ENCODE measurements at places on chromosomes 6 and 20.

DNA sequence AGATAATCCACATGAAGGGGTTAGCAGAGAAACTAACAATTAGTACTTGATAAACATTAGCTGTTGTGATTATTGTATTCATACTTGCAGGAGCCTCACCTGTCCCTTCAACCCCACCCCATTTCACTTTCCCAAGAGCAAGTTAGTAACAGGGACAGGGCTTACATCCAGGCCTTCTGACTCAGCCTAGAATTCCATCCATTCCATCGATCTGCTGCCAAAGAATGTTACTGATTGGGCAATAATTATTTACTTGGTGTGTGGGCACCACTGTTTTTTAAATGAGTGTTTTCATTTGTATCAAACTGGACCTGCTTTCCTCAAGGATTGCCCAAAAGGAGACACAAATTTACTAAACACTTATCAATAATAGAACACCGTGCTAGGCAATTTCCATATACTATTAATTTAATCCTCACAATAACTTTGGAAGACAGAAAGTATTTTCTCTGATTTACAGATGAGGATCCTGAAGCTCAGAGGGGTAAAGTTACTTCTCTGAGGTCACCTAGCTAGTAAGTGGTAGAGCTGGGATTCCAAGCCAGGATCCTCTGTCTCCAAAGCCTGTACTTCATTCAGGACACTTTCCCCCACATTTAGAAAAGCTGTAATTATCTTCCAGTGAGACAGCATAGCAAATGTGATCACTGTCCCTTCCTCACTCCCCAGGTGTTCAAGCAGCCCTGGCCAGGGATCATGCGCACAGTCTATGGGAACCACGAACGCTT is 32.8 kb downstream of the GSS start:
- DNase-seq: no peak
- H3K27ac ChIP-seq: no peak overlapping the region
- H3K36me3 ChIP-seq: peaks cover 50% of the 10 kb centered on the region
- peaks cover 41% of the 10 kb centered on the region for H3K4me1 ChIP-seq
- H3K4me3 ChIP-seq: no peak overlapping the region

DNA sequence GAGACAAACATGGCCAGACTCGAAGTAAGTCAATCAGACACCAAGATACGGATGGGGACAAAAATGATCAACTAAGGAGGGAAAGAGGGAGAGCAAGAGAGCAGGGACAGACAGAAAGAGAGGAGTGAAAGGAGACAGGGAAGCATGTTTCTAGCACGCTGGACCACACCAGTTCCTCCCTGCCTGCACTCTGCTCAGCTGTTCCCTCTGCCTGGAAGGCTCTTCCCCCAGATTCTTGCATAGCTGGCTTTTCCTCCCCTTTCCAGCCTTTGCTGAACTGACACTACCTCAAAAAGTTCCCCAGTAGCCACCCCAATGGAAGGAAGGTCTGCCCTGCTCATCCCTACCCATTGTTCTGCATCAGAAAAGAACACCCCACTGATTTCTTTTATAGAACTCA is 185.9 kb downstream of the MAFB start:
- H3K4me1 ChIP-seq: no peaks in the 10 kb centered on the region
- no peak overlapping the region for H3K27ac ChIP-seq
- no peak overlapping the region for H3K4me3 ChIP-seq
- no peaks in the 10 kb centered on the region for H3K36me3 ChIP-seq

- peaks cover 18% of the 10 kb centered on the region for H3K27me3 ChIP-seq
- H3K4me3 ChIP-seq: no peak overlapping the region
- no peaks in the 10 kb centered on the region for H3K4me1 ChIP-seq
Measured at GRCh38 chr6:100491952-100492670, 27.4 kb upstream of the SIM1 start.

DNA sequence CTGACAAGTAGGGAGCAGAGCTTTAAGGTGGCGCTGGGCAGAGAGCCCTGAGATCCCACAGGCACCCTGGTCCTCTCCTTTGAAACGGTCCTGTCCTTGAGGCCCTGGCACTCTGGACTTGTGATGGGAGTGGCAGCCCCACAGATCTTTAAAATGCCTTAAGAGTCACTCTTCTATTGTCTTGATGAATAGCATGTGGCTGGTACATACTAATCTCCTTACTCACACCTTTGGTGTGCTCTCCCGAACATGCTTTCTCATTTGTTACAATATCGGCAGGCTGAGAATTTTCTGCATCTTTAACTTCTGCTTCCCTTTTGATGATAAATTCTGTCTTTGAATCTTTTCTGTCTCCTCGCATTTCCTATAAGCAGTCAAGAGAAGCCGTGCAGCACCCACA is 333.8 kb downstream of the TFAP2A start:
- no peak for DNase-seq
- no peaks in the 10 kb centered on the region for H3K27me3 ChIP-seq
- H3K27ac ChIP-seq: no peak overlapping the region
- no peak overlapping the region for H3K4me3 ChIP-seq
- no peaks in the 10 kb centered on the region for H3K4me1 ChIP-seq
- H3K36me3 ChIP-seq: no peaks in the 10 kb centered on the region

GRCh38 chr6:115071962-115072361 is 729.1 kb upstream of the HS3ST5 start:
- no peak overlapping the region for H3K27ac ChIP-seq
- no peak for DNase-seq
- H3K4me3 ChIP-seq: no peak overlapping the region

- no peak overlapping the region for H3K27ac ChIP-seq
- DNase-seq: no peak
- H3K27me3 ChIP-seq: no peaks in the 10 kb centered on the region
- H3K4me1 ChIP-seq: no peaks in the 10 kb centered on the region
- no peak overlapping the region for H3K4me3 ChIP-seq
- H3K36me3 ChIP-seq: no peaks in the 10 kb centered on the region
Measured at GRCh38 chr6:152685819-152686218, 11.9 kb upstream of the MYCT1 start.

GRCh38 chr20:24934101-24934661 is 14.9 kb upstream of the CST7 start:
- H3K4me1 ChIP-seq: peaks cover 36% of the 10 kb centered on the region
- H3K36me3 ChIP-seq: peaks cover 9% of the 10 kb centered on the region
- DNase-seq: no peak
- H3K27me3 ChIP-seq: no peaks in the 10 kb centered on the region
- H3K4me3 ChIP-seq: no peak overlapping the region

DNA sequence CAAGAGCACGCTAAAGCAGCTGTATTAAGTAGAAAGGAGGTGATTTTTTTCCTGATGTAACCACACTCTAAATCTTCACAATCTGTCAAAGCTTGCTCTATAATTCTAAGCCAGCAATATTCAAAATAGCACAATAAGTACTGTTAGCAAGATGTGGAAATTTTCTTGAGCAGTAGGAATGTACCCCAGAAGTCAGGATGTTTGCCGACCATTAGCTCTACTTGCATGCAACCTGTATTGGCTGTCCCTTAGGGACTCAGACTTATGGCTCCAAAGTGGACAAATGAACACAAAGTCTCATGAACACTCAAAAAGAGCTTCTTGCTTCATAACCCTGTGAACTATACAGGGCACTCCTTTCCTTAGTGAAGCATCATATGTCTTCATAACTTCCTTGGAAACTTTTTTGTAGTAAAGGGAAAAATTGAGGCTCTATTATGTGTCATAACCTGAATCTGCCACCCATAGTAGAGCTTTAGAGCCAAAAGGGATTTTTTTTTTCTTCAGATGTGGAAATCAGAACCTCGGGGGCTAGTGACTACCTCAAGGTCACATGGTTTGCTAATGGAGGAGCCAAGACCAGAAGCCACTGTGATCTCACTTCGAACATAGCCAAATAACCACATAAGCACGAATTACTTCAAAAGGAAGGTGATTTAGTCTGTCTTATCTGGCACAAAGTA is 54.5 kb downstream of the ADGRG6 start:
- no peak overlapping the region for H3K4me3 ChIP-seq
- peaks cover 3% of the 10 kb centered on the region for H3K27me3 ChIP-seq
- DNase-seq: no peak
- H3K36me3 ChIP-seq: no peaks in the 10 kb centered on the region
- H3K4me1 ChIP-seq: peaks cover 2% of the 10 kb centered on the region

DNA sequence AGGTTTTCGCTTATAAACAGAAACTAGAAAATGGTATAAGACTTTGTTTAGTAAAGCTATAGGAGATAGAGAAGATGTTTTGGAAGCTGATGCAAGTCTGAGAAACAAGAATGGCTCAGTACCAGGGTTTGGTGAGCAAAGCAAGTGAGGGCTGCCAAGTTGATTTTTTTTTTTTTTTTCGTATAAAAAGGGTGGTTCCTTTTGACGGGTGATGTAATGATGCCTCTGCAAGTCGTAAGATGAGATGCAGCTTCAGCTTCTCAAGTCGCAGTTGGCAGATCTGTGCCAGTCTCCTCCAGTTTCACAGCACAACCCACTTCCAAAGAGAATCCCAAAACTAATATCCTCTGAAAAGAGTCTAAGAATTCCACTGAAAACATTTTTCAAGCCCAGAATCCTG is 252.8 kb upstream of the CDH4 start:
- H3K4me1 ChIP-seq: no peaks in the 10 kb centered on the region
- DNase-seq: no peak
- no peak overlapping the region for H3K27ac ChIP-seq
- H3K4me3 ChIP-seq: no peak overlapping the region
- no peaks in the 10 kb centered on the region for H3K27me3 ChIP-seq
